ENCODE measurements at places on chromosomes 16 and 17.

- DNase-seq: no peak
Measured at GRCh38 chr17:19933221-19933620, 44.4 kb downstream of the AKAP10 start.

- DNase-seq: no peak
Measured at GRCh38 chr17:5123343-5124124, 7.7 kb downstream of the USP6 start.

DNA sequence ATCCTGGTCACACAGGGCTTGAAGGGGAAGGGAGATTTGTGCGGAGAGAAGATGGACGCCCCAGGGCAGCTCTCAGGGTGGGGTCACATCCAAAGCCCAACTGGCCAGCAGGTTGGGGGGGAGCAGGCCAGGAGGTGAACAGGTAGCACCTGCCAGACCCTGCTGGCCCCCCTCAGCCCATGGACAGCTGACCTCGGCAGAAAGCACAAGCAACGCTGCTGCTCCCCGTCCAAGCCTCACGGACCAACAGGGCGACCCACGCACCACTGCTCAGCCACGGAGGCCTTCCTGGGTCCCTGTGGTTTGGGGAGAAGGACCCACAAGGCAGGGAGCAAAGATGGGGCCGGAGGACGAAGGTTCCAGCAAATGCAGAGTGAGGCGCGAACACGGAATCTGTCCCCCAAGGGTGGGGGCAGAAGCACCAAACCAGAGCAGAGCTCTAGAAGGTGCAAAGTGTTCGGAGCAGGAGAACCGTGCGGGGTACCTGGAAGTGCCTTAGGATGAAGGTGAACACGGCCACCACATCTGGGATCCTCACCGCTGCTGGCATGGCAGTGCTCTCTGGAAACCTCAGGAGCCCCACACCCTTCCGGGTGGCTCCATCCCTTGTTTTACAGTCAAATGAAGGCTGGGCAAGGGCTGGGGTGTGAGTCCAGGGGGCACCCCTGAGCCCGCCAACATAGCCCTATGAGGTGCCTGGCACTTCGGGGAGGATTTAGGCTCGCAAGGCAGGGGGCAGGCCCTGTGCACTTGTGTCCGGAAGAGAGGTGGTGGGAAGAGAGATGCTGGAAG, 17.9 kb downstream of the CEP295NL start:
- no peak for DNase-seq

GRCh38 chr16:88411951-88412576, 29.3 kb downstream of the ZNF469 start:
- no peak for DNase-seq

DNA sequence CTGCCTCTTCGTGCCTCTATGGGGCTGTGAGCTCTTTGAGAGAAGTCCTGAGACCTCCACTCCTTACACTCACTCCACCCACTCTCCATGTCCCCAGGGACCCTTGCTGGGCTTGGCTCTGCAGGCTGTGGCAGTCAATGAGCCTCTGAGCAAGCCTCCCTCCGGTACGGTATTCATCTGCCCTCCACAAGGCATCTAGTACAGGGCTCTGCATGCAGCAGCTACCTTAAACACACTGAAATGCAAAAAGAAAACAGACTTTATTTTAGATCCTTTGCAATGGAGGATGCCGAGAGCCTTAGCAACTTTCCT, 38.9 kb upstream of the SMPD3 start:
- DNase-seq: no peak

DNA sequence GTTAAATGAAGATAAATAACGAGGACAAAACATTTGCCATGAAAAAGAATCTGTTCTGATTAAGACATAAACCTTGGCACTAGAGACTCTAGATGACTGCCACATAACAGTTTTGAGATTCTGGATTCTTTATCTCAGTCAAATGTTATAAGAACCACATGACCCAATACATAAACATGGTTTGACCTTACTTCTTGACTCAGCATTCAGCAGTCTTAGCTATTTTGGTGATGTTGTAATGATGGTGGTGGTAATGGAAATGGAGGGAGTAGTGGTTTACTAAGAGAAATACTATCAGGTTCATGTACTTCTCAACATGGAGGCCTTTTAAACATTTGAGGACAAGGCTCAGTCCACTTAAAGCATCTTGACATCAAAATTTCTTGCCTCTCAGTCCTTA, 925.4 kb downstream of the CDH11 start:
- no peak for DNase-seq

DNA sequence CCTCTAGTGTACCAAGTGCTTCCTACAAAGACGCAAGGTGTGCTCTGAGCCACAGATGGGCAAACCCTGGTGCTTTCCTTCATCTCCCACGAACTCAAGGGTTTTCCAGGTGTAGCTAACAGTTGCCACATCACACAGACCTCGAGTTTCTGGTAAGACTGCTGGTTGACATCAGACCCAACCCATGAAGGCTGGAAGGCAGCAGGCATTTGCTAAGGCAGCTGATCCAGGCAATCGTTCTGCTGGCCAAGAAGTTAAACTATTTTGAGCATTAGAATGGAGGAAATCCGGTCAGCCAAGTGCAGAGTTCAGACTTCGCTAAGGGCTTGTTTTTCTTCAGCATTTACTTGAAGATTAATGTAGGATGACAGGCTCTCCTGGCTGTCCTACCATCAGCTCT, 11.5 kb downstream of the HAS3 start:
- no peak for DNase-seq

- DNase-seq: no peak
Measured at GRCh38 chr17:38556239-38556638, 49.5 kb downstream of the SRCIN1 start.

- DNase-seq: no peak
Measured at GRCh38 chr16:63289834-63290460, 1253.7 kb upstream of the CDH8 start.

GRCh38 chr17:81354954-81355347, 40.3 kb upstream of the BAHCC1 start:
- no peak for DNase-seq

DNA sequence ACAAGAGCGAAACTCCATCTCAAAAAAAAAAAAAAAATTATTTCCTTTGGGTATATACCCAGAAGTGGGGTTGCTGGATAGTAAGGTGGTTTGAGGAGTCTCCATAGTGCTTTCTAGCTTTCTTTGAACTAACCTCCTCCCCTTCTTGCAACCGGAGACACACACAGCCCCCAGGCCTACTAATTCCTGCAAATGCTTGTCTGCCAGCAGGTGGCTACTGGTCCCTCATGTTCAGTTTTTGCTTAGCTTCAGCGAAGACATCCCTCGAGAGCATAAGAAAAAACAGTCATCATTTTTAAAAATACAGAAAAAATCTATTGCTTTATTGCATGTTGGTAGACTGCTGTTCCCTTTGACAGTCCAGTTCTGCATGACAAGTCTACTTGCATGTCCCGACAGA, 439.0 kb downstream of the UTP18 start:
- DNase-seq: no peak

DNA sequence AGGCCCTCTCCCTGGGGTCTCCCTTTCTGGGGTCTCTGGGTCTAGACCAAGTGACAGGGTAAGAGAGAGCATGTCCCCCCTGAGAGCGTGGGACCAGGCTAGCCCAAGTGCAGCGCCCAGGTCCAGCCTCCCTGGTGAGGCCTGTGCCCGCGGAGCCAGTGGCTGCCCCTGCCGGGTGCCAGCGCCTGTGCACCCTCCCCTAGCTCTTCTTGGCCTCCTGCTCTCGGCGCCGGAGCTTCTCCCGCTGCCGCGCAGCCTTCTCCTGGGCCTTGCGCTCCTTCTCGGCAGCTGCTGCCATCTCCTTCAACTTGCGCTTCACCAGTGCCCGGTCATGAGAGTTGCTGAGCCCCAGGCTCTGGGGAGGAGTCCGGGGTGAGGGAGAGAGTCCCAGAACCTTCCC, 17.3 kb downstream of the SAMD14 start:
- no peak for DNase-seq

- DNase-seq: no peak
Measured at GRCh38 chr17:75769536-75769935, 4.5 kb upstream of the GALK1 start.

GRCh38 chr17:78349891-78350642, 9.8 kb downstream of the SOCS3 start:
- no peak for DNase-seq

- no peak for DNase-seq
Measured at GRCh38 chr16:75443298-75443697, 10.0 kb upstream of the CFDP1 start.

GRCh38 chr16:30136971-30137605, 14.1 kb upstream of the MAPK3 start:
- no peak for DNase-seq

- DNase-seq: no peak
Measured at GRCh38 chr16:74586948-74587347, 20.0 kb downstream of the GLG1 start.

GRCh38 chr17:74442670-74443515, 11.0 kb downstream of the GPRC5C start:
- DNase-seq: no peak

DNA sequence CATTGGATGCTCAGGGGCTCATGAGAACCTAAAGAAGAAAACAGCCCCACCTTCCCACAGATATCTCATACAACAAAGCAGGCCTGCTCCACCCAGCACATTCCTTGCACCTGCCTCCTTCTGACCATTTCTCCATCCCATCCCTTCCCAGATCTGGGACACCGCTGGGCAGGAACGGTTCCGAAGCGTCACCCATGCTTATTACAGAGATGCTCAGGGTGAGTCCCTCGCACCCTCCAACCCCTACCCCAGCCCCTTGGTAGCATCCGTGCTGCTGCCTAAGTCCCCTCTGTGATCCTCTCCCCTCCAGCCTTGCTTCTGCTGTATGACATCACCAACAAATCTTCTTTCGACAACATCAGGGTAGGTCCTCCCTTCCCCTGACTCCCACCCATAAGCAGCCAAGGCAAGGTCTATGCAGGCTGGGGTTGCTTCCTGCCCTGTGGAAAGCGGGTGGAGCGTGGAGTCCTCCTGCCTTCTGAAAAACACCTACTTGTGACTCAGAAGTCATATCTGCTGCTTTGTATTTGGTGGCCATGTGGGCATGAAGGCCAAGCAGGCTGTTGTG, 5.4 kb upstream of the NHERF1 start:
- DNase-seq: no peak
